ENCODE measurements at places on chromosomes 2 and 18.

DNA sequence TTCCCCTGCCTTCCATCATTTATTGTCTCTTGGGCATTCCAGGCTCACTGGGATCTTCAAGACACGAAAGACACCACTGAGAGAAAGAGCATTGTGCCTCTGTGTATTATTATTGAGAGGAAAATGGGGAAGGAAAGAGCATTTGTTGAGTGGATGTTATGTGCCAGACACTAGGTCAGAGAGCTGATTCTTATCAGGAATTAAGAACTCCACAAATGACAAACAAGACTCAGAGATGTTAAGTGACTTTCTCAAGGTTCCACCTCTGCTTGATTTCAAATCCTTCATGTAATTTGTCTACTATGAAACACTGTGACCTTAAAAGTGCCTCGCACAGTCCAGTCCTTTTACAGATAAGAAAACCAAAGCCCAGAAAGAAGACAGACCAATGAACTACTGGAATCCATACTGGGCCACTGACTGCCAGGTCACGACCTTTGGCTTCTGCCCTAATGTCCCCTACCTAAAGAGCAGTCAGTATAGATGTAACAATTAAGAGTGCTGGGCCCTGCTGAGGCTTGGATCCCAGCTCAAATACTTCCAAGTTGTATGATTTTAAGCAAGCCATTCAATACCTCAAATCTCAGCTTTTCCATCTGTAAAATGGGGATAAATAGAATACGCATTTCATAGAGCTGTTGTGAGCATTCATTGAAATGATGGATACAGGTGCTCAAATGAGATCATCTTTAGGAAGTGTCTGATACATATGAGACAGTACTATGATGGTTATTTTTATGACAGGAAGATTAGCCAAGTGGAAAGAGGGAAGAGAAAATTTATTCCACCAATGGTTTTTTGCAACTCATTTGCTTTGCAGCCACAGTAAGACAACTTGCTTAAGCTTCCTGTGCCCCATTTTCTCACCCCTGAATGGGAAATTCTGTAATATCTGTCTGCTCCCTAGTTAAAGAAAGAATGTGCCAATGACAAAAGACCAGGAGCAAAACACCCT lies 10.9 kb downstream of the KLF7 start:
- no peak for DNase-seq

DNA sequence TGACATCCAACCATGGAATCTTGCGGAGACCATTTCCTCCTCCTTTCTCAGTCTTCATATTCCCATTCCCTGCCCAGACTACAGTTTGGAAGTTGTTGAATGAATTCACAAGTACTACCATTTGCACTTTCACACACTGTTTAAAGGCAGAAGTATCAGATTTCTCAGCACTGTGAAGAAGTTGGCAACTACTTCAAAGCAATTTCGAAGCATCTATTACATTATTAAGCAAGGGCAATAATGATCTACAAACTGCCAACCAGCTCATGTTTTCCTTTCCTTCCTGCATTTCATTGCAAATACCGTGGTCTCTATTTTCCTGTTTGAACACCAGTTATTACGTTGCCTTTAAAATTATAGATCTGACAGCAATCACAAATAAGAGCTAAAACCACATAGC lies 105.5 kb downstream of the IRS1 start:
- no peak for DNase-seq

DNA sequence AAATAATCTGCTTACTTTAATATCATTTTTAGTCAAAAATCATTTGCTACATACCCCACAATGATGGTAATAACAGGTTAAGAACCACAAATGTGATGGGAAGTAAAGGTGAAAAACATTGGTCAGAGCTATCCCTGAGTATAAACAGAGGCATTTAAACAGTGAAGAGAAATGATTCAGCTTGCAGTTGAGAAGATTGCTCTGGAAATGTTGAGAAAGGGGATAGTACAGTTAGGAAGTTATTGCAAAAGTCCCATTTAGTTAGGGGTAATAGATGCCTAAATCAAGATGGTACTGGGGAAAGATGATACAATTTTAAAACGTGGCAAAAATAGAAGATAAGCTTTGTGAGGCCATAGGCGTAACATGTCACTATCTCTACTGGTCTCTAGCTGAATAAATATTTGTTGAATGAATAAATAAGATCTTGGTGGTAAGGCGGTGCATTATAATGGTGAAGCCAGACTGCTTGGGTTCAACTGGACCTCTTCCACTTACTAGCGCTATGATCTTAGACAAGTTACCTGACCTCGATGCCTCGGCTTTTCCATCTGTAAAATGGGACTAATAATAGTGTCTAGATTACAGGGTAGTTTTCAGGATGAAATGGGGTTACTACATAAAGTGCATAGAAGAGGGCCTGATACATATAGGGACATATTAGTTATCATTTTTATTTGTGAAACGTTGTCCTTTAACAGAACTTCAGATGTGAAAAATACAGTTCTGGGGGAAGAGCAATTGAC lies 2.0 kb upstream of the BZW1 start:
- no peak for DNase-seq

GRCh38 chr2:151197184-151198108 lies 64.2 kb downstream of the RBM43 start:
- DNase-seq, result no peak

DNA sequence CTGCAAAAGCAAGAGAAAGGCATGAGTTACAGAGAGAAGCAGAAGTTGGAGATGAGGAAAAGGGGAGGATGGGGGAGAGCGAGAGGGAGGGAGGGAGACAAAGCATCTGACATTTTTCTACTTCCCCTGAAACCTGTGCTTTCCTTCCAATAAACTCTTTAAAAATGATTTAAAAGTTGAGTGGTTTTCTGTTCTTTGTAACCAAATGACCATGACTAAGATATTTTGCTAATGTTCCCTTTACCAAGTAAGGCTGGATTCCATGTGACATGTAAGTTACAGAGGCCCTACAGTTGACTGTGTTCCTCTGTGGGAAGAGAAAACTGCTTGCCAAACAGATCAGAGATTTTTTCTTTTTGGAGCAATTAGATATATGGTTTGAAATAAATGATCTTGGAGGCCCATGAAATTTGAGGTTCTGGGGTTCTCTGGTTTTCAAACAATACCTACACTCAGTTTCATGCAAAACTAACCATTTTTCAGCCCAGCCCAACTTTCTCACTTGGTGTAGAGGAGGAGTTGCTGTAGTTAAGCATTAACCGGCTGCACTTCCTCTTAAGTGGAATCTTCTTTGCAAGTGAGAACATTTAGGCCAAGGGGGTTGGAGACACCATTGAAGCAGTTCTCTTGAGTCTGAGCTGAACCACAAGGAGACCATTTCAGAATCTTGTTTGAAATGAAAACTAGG lies 34.5 kb downstream of the INSIG2 start:
- no peak for DNase-seq

- no peak for DNase-seq
Observed at GRCh38 chr2:133434959-133435668, 133.1 kb downstream of the NCKAP5 start.

DNA sequence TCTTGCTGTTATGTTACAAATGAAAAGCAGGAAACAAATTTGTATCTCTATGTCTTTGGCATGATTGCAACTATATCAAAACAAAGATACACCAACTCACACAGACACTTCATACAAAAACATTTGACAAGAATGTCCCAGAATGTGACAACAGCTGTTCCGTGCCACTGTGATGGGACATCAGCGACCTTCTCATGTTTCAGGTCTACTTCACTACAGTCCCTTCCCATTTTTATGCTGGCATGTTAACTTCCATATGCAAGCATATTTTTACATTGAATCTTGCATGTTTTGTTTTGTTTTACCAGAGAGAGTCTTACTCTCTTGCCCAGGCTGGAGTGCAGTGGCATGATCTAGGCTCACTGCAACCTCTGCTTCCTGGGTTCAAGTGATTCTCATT lies 71.2 kb downstream of the STK25 start:
- DNase-seq, result no peak

GRCh38 chr2:66700677-66701066 lies 265.7 kb downstream of the MEIS1 start:
- DNase-seq, result no peak

DNA sequence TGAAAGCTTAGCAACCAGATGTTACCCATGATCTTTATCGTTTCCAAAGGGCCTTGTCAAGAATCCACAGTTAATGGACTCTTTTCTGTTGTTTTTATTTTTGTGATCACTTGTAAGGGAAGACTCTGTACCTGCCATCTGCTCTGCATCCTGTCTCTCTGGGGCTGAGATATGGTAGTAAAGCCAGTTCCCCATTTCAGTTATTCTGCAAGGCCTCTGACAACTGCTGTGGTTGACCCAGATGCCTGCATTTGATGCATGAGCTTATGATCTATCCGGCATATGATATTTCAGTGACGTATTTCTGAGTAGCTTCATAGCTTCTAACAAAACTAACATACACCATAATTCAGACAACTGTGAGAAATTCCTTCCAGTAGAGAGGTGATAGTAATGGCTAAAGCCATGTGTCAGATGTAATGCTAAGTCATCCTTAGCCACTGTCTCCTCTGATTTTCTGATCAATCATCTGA lies 105.1 kb downstream of the TPO start:
- DNase-seq, result no peak

- no peak for DNase-seq
Observed at GRCh38 chr2:237231593-237231992, 145.9 kb downstream of the COPS8 start.

GRCh38 chr2:65722028-65722778 lies 289.8 kb upstream of the SPRED2 start:
- no peak for DNase-seq
